ENCODE measurements at places on chromosomes 4 and X.

GRCh38 chr4:121989715-121990114 is 37.9 kb upstream of the TRPC3 start:
- DNase-seq = no peak

DNA sequence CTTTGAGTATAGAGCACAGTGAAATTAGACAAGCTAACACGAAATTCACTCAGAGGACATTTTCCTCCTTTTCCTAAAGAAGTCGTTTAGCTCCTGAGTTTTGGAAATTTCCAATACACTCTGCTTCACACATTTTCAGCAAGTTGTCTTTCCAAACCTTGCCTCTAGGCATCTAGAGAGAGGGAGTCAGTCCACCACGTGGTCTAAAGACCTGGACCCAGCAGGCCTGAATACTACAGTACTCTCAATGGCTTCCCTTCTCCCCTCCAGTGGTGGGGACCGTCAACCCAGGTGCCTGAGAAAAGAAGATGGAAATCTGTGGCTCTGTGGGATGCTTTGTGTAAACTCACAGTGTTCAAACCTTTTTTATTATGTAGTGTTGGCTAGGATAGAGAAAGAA is 13.9 kb upstream of the SCML2 start:
- DNase-seq = no peak

- DNase-seq = no peak
These were observed 69.6 kb downstream of the KIT start for GRCh38 chr4:54727346-54727745.

- no peak for DNase-seq
These were observed 28.6 kb upstream of the NAF1 start for GRCh38 chr4:163195247-163195765.

GRCh38 chr4:139295206-139295941 is 5.9 kb upstream of the NAA15 start:
- peak; percentile 96 for DNase-seq

- no peak for DNase-seq
These were observed 106.3 kb downstream of the CENPC start for GRCh38 chr4:67438975-67439374.

DNA sequence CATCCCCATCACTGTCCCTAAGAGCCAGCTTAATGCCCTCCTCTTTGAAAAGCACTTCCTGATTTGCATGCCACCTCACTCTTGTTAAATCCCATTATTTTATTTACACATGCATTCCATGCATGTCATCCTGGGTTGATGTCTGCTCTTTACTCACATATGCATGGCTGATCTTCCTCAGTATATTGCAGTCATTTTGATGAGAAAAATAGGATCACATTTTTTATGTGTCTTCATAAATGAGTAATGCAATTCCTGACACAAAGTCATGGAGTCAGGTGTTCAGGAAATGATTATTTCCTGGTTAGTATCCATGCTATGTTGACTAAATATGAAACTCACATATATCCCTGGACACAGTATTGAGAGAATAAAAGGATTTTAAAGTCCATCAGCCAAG is 204.7 kb downstream of the SLIT2 start:
- DNase-seq = no peak

DNA sequence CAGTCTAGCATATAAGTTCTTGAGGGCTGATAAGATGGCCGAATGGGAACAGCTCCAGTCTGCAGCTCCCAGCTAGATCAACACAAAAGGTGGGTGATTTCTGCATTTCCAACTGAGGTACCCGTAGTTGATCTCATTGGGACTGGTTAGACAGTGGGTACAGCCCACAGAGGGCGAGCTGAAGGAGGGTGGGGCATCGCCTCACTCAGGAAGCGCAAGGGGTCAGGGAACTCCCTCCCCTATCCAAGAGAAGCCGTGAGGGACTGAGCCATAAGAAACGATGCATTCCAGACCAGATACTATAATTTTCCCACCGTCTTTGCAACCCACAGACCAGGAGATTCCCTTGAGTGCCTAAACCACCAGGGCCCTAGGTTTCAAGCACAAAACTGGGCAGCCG is 109.0 kb downstream of the RPS6KA6 start:
- no peak for DNase-seq

Measured in activated T-helper 1 cell treated with anti-CD3 and anti-CD28 coated beads, Interleukin-2, amount 50 U/mL, for 16 hours (primary cell).